HFFc6 (cell line): ENCODE measurements at places on chromosomes 7 and 10.

DNA sequence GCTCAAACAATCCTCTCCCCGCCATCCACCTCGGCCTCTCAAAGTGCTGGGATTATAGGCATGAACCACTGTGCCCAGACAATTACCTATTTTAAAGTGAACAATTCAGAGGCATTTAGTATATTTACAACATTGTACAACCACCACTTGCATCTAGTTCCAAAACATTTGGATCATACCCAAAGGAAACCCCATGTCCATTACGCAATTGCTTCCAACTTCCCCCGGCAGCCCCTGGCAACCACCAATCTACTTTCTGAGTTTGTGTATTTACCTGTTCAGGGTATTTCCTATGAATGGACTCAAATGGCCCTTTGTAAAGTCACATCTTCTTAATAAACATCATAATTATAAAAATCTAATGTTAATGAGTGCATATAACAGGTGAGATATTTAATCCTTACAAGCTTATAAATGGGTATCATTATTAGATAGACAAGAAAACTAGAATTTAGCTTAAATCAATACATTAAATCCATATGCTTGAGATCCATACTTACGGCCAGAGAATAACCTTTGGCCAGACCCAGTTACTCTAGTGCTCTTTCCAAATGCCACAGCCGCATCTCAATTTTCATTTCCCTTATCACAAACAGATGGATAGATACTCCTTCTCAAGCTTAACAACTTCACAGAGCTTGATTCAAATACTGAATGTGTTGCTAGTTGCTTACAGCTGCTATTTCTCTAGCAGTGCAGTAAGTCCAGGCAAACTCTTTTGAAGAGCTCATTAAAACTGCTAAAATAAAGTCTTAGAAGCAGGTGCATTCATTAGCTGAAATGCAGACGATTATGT lies 133.4 kb upstream of the MKLN1 start:
- no peak for DNase-seq

DNA sequence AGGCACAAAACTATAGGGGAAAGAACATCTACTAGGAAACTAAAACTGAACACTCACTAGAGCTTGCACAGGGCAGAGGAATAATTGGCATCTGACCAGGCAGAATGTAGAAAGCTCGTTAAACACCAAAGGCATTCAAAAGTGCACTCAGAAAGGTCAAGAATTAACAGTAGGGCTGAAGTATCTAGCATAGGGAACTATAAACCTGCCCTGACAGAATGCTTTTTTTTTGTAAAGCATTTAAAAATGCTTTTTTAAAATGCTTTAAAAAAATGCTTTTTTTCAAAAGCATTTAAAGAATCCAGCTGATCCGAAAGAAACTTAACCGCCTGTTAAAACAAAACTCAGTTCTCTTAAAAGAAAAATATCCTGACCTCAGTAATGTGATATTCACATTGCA lies 74.6 kb upstream of the EGFR start:
- DNase-seq: peak; percentile 55

- no peak for DNase-seq
Observed at GRCh38 chr7:16422103-16422435, 731 bp upstream of the CRPPA start.

DNA sequence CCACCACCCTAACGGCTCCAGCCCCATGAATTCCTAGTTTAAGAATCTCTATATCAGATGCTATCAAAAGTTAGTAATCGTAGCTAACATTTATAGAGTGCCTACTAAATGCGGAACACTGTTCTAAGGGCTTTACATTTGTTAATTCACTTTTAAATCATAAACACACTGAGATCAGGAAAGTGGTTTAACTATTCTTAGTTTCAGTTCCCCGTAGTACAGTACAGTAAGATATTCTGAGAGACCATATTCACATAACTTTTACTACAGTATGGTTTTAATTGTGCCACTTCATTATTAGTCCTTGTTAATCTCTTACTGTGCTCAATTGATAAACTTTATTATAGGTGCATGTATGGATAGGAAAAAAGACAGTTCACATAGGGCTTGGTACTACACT lies 22.5 kb downstream of the SYPL1 start:
- DNase-seq: no peak

DNA sequence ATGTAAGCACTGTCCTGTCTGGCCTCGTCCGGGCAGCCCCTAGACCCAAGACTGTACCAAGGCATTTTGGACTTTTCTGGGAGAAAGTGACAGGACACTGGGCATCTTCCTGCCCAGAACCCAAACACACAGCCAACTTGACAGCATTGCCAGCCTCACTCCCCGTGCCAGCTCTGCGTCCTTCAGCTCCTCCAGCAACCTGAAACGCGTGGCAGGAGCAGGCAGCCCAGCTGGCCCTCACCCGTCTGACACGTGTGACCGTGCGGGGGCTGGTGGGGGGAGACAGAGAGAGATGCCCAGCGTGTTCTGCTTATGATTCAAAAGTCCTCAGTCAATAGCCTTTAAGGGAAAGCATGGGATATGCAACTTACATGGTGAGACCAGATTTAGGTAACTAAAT lies 50.3 kb upstream of the SLC29A3 start:
- DNase-seq: no peak

GRCh38 chr10:99630433-99630832 lies 10.2 kb upstream of the SLC25A28 start:
- DNase-seq: peak; percentile 59

GRCh38 chr7:155298288-155298833 lies 683 bp downstream of the INSIG1 start:
- DNase-seq: no peak

DNA sequence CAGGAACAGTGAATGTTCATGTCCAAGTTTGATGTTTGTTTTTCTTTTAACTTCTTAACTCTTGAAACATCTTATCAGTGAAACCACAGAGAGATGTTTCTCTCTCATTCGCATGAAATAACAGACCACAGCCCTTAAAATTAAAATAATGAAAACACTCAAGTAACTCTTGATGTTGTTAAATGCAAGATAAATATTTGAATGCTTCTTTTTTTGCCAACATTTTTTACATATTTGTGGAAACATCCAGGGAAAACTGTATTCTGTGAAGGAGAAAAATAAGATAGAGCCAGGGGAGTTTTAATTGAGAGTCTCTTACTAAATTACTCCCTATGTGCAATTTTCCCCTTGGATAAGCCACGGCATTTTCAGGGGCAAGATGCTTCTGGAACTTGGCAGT lies 361.8 kb upstream of the MGMT start:
- DNase-seq: no peak

DNA sequence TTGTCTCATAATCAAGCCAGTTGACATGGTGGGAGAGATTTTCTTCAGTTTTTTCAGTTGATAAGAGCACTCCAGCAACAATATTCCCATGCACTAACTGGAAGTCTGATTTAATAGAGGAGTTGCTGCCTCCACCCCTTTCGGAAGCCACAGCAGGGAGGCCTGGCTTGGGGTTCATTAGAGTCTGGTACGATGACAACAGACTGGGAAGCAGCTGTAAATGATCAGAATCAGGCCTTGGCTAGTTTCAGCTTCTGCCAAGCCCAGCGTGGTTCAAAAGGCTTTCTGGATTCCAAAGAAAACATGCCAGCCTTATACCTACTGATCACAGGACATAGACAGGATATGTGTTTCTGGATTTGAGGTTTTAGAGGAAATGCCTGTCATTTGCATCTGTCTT lies 274.0 kb downstream of the CSTF2T start:
- no peak for DNase-seq

GRCh38 chr7:36132012-36132411 lies 21.0 kb upstream of the EEPD1 start:
- DNase-seq: no peak

- DNase-seq: no peak
Observed at GRCh38 chr10:99450624-99451498, 20.4 kb upstream of the GOT1 start.

- no peak for DNase-seq
Observed at GRCh38 chr7:50220273-50220672, 84.2 kb upstream of the IKZF1 start.

DNA sequence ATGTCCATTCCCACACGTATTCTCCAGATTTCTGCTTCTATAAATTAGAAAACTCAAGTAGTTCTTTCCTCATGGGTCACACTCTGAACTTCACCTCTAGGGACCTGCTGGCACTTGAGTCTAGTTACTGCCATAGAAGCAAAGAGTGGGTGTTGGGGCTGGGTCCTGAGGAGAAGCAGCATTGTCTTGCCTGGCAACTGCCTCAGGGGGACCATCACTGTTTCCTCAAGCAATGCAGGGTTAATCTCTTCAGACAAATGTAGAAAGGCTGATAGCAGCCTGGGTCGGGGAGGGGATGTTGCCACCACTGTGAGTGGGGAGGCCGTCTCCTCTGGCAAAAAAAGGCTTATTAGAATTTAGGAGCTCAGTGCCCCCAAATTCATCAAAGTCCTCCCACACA lies 20.2 kb upstream of the PAPSS2 start:
- DNase-seq: no peak

- no peak for DNase-seq
Observed at GRCh38 chr10:45376371-45376801, 2.4 kb downstream of the ALOX5 start.

DNA sequence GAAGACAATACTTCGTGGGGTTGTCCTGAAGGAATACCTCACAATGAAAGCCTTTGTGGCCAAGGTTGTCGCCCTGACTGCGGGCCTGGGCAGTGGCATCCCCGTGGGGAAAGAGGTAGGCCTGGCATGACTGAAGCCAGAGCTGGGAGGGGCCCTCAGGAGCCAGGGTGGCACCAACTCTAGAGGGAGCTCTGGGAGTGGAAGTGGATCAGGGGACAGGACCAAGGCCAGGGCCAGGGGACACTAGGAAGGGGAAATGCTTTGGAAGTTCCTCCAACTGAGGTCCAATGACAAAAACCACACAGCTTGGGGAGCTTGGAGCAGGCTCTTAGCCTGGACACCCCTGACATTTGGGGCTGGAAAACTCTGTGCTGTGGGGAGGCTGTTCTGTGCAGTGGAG lies 5.8 kb downstream of the CLCN1 start:
- DNase-seq: peak; percentile 14

DNA sequence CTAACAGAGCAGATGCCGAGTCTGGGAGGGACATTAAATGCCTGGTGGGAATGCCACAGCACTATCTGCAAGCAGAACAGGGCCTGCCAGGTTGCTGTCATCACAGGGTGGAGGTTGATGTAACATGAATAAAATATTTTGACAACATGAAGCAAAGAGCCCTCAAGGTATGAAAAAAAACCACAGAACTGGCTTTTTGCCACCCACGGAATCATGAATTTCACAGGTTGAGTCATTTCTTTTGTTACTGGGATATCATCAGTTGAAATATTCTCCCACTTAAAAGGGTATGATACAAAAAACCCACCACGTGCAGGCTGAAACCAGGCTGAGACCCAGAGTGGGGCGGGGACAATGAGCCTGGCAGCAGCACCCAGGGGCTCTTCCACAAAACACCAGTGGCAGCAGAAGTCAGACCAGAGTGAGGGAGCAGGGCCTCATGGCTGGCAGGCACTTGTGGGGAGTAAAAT lies 220.1 kb downstream of the TNS3 start:
- peak; percentile 69 for DNase-seq

- no peak for DNase-seq
Observed at GRCh38 chr10:43287056-43288007, 20.5 kb upstream of the RASGEF1A start.

DNA sequence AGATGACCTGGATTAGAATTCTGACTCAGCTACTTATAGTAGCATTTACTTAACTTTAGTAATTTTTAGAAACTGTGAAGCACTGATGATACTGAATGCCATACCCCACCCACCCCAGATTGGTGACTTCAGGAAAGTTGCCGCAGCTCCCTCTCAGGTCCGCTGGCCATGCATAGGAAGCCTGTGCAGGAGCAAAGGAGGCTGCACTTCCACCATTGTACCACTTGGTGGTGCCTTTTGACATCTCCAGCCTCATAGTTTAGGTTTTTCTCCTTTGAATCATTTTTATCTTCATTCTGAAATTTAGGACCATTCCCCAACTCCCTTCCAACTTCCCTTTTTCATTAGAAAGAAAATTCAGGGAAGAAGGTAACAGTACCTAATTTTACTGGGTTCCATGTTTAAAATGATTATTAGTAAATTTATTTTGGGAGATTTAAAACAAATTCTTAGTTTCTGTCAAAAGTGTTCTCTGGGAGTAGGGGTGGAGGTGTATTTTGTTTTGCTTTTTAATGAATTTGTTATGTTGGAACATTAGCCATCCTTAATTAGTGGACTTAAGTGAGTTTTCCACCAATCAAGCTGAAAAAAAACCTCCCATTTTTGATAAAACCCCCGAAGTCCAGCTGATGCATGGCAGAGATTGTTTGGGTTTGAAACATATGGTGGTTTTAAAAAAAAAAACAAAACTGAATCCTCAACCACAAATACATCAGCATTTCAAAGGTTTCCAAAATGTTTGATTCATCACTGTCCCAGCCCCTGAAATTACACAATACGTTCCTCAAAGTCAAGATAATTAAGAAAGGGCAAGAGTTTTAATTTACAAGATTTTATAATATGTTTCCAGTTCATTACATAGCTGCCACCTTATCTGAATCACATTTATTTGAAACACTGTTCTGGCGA lies 109.6 kb downstream of the WNT2 start:
- peak; percentile 56 for DNase-seq

- DNase-seq: no peak
Observed at GRCh38 chr10:22833353-22833752, 94.5 kb upstream of the ARMC3 start.

- no peak for DNase-seq
Observed at GRCh38 chr10:33195608-33196376, 138.7 kb downstream of the NRP1 start.

GRCh38 chr7:142120524-142120923 lies 9.0 kb downstream of the MGAM2 start:
- DNase-seq: no peak

DNA sequence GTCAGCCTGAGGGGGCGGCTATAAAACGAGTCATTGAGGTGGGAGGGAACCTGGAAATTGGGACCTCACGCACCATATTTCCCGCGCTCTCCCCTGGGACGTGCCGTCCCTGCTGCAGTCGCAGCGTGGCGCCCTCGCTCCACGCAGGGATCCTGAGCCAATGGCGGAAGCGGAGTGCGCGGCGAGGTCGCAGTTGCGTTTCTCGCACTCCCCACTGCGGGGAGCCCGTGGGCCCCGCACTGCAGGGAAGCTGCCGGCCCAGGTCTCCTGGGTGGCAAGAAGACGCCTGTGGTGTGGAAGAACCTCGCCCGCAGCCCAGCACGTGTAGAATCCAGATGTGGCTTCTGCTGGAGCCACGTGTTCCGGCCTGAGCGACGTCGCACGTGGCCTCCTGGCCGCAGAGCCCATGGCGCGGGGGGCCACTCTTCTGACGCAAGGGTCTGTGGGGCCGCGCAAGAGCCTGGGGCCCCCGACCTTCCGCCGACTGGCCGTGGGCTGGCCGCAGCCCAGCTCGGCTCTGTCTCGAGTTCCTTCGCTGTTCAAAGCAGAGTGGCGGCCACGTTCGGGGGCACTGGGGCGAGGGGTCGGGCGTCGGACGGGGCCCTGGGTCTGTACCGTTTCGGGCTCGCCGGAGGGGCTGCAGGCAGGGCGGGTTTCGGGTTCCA lies 26.4 kb downstream of the HIF1AN start:
- peak; percentile 26 for DNase-seq

DNA sequence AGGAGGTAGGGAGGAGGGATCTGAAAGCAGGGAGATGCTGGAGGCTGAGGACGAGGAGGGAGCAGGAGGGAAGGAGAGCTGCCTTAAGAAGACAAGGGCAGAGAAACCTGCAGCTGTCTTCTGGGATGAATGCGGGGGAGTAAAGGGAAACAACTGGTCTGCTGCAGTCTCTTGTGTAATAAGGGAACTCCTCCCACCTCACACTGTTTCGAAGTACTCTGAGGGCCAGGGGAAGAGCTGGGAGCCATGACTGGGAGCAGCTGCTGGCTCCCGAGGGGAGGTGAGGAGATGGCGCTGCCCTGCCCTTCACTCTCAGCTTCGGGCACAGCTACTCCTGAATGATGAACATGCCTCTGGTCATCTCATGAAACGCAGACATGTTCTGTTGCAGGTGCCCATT lies 65.1 kb downstream of the CLEC2L start:
- no peak for DNase-seq
